ENCODE measurements at places on chromosomes 13 and 19.

DNA sequence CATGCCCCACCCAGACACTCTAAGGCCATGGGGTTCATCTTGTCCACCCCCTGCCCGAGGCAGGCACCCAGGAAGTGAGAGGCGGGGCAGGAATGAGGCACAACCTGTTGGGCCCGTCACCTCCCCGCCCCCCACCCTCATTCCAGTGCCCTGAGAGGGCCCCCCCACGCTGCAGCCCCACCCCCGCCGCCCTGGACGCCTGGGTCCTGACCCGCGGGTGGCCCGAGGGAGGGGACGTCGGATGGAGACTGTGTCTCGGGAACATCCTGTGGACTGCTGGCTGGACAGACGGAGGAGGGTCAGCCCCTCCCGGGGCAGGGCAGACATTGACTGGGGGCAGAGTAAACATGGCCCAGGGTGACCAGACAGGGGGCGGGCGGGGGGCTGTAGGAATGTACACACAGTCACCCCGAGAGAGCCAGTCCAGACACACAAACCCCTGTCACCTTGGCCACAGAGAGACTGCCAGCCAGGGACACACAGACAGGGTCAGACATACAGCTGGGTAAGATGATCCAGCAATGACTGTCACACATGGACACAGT lies 7.4 kb upstream of the JUNB start:
- DNase-seq = peak; percentile 75

DNA sequence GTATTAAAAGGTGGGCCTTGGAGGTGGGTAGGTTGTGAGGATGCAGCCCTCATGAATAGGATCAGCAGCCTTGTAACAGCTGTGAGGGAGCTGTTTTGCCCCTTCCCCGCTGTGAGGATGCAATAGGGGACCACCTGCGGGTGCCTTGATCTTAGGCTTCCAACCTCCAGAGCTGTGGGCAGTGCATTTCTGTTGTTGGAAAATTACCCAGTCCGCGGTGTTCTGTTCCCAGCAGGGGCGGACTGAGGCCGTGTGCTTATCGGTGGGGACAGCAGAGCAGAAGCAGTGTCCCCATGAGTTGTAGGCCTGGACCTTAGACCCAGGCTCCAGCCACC lies 54.8 kb upstream of the TEX29 start:
- DNase-seq = no peak

- no peak for DNase-seq
Observed at GRCh38 chr13:44769686-44770085, 193.6 kb upstream of the TSC22D1 start.

DNA sequence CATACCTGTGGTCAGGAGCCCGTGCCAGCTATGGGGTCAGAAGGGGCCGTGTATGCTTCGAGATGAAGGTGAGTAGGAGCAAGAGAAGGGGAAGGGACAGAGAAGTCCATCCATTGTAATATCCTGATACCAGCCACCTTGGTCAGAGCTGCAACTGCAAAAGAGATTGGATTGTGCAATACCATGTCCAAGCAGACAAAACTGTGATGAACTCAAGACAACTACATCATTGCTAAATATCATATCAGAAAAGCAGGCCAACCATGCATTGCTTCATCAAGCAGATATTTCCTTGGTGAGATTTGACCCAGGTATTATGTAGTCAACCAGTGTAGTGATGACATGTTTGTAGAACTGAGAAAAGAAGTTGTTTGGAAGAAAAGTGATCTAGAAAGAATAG lies 12.1 kb downstream of the HNRNPUL1 start:
- no peak for DNase-seq

GRCh38 chr19:57841122-57841763 lies 8.4 kb upstream of the ZNF587 start:
- DNase-seq = no peak

DNA sequence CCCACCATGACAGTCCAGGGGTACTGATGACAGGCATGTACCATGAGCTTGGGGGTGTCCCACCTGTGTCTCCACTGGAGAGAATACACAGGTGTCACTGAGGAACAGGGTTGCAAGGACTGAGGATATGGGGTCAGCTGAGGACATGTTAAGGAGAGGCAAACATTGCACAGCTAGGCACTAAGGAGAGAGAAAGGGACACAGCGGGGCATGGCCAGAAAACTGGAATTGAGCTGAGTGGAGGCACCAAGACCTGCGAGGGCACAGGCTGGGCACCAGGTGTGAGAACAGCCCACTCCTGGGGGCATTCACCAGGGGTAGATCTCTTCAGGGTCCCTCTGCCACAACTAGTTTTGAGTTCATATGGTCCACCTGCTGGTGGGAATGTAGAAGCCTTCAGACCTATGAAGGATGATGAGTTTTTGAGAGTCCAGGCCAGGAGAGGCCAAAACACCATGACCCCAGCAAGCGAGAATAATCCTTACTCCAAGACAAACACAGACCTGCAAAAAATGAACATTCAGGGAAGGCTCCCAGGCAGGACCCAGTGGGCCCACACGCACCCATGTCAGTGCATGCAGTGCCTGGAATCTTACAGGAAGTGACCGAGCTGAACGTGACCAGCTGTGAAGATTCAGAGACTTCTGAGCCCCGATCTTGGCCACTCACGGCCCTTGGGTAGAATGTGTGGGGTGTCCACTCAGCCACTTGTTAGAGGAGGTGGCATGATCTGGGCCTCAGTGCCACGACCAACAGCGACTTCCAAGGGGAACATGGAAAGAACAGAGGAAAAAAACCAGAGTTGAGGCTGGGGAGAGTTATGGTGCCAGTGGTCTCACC lies 1.4 kb upstream of the ZNF584 start:
- no peak for DNase-seq

- DNase-seq = no peak
Observed at GRCh38 chr19:52492994-52493470, 34.4 kb upstream of the ZNF808 start.

- DNase-seq = peak; percentile 39
Observed at GRCh38 chr19:40594657-40595091, 6.5 kb upstream of the LTBP4 start.
